ENCODE measurements at places on chromosomes 5 and 9.

- no peak for DNase-seq
These were observed 1.4 kb downstream of the GRIN1 start for GRCh38 chr9:137140151-137141012.

- DNase-seq: no peak
These were observed 3.0 kb upstream of the DPYSL3 start for GRCh38 chr5:147512659-147513379.

DNA sequence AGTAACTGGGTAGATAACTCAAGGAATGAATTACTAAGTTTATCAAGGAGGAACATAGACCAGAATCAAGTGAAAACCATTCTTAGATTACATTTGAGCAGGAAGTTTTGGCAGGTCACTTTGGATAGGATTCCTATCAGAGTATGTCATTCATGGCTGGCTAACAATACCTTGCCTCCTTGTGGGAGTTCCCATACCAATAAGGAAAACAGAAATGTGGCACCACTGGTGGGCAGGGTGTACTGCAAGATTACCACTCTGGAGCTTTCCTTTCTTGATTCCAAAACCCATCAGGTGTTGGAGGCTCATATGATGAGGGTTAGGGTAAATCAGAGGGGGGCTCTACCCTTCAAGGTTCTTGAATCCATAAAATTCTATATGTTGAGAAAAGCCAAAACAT lies 18.6 kb upstream of the SPATA31D1 start:
- no peak for DNase-seq

DNA sequence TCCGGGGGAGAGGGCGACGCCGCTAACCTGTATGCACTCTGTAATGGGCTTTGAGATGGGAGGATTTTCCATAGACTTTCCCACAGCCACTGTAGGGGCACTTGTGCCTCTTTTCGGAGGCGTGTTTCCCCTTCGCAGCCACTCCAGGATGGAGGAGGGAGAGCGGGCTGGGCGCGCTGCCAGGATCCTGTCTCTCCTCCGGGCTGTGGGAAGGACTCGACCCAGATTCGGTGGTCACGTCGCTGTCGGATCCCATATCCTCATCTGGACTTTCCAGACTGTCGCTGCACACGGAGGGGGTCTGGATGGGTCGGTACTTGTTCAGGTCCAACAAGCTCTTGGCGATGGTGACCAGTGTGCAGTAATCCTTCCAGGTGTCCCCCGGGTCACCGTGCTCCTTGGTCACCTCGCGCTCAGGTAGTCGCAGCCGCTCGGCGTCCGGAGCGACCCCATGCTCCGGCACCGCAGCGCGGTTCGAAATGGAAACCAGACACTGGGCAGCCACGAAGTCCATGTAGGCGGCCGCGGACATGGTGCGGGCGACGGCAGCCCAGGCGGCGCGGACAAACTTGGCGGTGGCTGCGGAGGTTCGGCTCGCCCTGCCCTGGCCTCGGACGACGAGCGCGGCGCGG lies 1.5 kb downstream of the KLF9 start:
- no peak for DNase-seq

GRCh38 chr5:17094830-17095229 lies 122.6 kb upstream of the BASP1 start:
- DNase-seq: no peak

DNA sequence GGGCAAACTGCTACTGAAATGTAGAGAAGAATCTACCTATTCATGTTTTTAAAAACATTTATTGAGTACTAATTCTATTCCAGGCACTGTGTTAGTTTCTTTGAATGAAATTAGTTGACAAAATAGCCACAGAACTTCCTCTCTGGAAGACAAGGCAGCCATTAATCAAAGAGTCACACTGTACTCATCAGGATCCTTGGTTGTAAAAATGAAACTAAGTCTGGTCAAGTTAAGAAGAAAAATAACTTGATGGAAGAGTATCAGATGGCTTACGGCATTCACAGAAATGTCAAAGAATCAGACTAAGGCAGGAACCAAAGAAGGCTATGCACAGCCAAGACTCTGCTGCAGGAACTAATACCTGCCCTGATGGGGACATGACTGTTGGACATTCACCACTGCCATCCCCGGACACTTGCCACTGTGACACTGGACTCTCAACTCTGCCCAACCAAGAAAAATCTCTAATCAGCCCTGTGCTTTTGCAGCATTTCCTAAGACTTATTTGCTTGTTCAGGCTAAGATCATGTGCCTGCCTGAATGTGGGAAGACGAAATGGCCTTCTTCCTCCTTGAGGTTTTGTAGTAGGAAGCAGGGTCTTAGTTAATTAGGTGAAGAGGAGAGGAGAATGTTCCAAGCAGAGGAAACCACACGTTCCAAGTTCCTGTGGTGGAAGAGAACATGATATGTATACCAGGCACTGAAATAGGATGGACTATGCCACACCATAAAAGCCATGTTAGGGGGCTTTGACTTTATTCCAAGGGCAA lies 23.3 kb upstream of the NDUFB6 start:
- no peak for DNase-seq

DNA sequence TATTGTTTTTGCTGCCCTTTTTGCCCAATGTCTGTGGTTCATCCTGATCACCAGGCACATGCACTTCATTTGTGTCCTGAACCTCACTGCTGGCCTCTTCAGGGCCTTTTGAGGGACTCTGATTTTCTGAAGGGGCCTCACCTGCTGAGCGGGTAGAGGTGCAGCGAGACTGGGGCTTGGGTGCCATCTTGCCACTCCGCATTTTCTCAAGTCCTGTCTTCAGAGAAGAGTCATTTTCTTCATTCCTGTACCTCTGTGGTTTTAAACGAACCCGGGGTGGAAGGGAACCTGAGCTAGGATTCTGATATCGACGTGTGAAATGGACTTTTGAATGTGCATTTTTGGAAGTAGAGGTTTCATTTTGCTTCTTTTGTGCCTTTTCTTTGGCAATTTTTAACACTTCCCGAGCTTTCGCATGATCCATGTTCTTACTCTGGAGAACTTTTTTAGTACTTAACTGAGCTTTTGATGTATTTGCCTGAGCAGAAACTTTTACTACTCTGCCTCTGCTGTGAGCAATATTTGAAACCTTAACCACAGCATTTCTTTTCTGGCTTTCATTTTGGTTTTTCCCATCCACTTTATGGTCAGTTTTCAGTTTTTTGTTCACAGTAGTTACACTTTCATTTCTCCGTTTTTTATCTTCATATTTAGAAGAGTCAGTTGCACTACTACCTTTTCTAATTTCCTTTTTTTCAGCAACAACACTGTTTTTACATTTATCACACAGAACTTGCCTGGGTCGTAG lies 26.1 kb downstream of the PWWP2A start:
- DNase-seq: peak; percentile 58

GRCh38 chr5:7811715-7812114 lies 39.2 kb downstream of the CFAP90 start:
- no peak for DNase-seq

DNA sequence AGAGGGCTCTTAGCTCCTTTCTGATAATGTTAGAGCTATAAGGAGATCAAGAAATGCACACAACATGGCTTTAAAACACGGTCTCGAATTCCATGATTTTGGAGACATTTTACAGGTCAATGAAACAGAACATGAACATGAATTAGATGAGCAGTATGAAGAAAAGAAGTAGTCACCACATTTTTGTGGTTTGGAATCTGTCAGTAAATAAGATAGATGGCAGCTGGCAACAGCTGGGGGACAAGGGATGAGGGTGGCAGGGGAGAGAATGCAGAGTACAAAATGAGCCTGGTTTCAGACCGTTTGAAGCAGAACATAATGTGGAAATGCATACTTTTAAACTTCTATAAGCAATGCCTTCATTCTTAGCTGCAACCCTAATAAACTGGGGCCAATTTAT lies 107.1 kb downstream of the OXCT1 start:
- no peak for DNase-seq

DNA sequence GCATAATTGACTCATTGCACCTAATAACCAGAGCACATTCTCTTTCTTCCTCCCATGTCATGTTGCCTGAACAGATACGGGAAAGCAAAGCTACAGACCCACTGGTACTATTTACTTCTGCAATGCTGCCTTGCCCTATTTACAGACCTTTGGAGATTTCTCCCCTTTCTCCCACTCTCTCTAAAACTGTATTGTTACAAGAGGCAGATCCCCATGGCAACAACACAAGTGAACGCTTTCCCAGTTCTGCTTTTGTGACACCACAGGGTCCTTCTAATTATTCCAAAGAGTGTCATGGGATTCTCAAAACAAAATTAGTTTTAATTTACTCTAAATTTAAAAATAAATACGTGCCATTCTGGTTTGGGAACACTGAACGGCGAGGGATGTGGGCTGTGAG lies 104.7 kb downstream of the KCTD16 start:
- no peak for DNase-seq

- no peak for DNase-seq
These were observed 131.2 kb upstream of the LMX1B start for GRCh38 chr9:126482361-126483044.

- DNase-seq: no peak
These were observed 26.4 kb downstream of the ARHGAP26 start for GRCh38 chr5:142796492-142797109.

- no peak for DNase-seq
These were observed 39.4 kb downstream of the UBE2QL1 start for GRCh38 chr5:6488021-6488420.

GRCh38 chr5:76765249-76765648 lies 49.3 kb downstream of the F2R start:
- DNase-seq: no peak

- DNase-seq: no peak
These were observed 72.6 kb upstream of the DMAC1 start for GRCh38 chr9:7871977-7872730.

DNA sequence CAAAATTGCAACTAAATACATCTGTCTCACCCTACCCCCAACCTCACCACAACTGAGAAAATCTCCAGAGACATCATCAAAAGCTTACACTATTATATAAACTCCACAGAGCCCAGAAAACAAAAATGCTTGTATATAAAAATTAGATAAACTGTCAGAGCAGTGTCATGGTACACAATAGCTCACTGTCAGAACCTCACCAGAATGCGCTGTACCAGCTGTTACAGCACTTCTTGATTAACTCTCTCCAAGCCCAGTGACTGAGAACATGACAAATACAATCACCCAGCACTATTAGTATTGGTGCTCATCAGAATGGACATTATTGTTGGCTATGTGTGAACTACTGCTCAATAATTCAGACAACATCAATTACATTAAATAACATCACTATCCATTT lies 65.7 kb downstream of the ZDHHC21 start:
- DNase-seq: no peak

DNA sequence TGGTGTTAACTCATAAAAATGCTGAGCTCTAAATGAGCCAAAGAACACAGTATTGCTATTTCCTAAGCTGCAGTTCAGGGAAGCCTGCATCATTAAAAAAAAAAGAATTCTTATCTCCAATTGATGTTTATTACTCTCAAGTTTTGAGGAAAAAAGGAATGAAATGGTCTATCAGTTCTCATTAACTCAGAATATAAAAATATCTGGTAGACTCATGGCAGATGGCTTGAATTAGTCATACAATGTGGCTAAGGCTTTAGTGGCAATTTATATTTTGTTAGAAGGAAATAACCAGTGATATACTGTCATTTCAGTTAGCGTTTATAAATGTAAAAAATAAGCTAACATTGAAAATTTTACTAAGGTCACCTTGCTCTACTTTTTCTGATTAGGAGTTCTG lies 1403.4 kb upstream of the C9orf72 start:
- DNase-seq: no peak

- no peak for DNase-seq
These were observed 27.6 kb downstream of the EGFLAM start for GRCh38 chr5:38286002-38286401.

GRCh38 chr5:56050551-56051255 lies 55.9 kb upstream of the IL6ST start:
- DNase-seq: no peak

DNA sequence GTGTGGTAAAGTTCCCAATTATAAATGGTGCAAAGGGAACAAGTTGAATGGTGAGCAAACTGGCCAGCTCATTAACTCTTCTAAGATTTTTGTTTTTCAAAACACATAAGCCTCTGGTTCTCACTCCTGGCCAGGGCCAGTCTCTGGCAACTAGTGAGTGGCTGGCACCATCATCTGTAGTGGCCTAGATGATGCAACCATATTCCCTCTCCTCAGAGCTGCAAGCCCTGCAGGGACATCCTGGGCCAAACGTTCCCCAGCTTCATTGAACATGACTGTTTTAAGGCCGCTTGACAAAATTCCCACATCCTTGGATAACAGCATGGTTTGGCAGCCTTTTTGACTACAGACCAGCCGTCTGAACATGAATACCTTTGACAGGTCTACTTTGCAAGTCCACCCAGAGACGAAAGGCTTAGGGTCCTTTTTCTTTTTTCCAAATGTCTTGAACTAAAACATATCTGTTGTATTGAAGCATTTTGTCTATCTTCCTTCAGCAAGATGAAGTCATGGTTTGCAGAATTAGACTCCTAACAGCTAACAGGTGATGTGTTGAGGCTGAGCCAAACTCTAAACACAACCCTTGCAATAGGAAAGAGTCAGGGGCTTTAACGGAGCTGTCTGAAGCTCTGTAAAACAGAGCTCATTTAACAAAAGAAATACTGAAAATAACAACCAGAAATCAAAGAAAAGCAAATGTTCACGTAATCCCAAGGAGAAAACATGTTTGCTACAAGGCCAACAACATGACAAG lies 23.8 kb downstream of the MACROH2A1 start:
- DNase-seq: no peak

All from GM10248 (cell line).